ENCODE measurements at places on chromosomes 5 and 9.

DNA sequence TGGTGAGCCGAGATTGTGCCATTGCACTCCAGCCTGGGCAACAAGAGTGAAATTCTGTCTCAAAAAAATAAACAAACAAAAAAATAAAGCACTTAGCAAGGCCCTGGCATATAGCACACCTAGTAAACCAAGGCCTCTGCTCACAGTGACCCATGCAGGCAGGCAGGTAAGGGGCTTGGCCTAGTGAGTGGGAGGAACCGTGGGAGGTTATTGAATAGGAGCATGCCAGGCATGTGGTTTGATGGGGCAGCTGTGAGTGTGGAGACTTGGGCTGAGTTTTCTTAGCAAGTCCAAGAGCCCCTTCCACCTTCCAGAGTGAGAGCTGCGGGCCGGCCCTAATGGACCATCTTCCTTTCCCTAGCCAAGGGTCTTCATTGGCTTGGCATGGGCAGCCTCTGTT, 4.5 kb upstream of the NDST1 start:
- DNase-seq = no peak

- DNase-seq = no peak
These were observed 88.0 kb upstream of the ANKH start for GRCh38 chr5:14959399-14960119.

DNA sequence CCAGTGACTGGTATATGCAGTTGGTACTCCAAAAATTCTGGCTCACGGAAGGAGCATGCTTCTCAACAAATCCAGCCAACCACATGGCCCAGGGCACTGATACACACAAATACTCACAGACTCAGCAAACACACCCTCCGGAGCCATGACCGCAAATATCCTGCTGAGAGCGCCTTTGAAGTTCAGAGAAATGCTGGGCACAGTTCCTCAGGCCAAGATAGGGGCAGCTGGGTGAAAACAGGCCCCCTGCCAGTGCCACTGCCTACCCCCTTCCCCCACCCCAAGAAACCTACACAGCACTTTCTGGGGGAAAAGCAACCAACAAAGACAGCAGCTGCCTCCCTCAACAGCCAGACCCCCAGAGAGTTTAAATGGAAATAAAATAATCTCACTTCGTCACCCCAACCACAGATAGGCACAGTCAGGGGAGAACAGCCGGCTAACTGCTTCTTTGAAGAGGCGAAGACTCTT, 120.0 kb downstream of the C5orf15 start:
- DNase-seq = no peak

DNA sequence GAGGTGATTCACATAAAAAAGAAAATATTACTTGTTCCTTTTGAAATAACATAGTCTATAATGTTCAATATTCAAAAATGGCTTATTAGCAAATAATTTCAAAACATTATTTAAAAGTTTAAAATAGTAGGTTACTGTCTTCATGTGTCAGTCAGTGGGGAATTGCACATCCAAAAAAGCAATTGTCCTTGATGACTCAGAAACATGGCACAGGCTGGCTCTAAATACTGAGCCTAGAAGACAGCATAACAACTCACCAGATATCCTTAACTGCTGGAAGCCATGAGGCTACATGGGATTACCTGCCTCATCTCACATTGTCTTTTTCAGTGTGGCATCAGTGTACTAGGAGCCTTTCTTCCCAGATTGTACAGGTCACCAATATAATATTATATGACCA, 439.5 kb upstream of the RGMB start:
- DNase-seq = no peak

GRCh38 chr9:84804951-84805694, 135.6 kb downstream of the NTRK2 start:
- DNase-seq = no peak

DNA sequence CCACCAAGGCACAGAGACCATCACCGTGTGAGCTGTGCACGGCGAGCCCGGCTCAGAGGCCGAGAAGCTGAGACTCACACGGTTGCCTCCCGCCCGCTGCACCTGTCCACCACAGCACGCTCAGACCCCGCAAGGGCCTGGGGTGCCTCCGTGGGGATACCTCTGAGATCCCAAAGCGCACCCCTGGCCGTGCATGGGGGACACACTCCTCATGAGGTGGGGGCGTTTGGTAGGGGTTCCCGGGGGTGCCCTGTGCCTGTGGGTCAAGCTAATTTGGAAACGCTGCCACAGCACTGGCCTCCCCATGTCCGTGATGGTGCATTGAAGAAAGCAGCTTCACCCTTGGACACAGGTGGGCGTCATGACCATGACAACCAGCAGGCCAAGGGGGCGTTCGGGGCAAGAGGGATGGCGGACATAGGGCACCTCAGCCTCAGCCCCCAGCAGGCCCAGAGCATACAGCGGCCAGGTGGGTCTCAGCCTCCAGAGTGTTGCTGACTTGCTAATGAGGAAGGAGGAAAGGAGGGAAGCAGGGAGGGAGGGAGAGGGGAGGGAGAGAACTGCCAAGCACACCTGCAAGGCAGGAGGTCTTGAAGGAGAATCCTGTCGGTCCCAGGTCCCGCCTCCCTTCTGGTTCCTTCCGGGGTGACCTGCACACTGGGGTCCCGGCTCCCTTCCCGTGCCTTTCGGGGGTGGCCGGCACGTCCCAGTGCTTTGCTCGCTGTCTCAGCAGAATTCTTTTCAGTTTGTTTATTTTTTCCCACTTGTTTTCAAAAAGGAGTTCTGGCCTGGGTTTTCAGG, 34.7 kb downstream of the GLT6D1 start:
- DNase-seq = no peak

DNA sequence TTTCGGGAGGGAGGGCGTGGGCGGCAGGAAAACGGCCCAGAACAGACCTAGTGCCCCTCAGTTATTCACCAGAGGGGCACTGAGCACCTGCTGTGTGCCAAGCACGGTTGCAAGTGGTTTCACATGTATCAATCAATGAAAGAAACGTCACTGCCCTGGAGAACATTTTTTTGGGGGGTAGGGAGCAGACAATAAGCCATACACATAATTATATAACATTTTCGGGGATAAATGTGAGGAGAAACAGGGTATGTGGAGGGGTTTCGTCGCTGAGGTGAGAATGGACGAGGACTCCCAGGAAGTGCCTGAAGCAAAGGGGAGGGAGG, 444 bp upstream of the ZNF354A start:
- no peak for DNase-seq

DNA sequence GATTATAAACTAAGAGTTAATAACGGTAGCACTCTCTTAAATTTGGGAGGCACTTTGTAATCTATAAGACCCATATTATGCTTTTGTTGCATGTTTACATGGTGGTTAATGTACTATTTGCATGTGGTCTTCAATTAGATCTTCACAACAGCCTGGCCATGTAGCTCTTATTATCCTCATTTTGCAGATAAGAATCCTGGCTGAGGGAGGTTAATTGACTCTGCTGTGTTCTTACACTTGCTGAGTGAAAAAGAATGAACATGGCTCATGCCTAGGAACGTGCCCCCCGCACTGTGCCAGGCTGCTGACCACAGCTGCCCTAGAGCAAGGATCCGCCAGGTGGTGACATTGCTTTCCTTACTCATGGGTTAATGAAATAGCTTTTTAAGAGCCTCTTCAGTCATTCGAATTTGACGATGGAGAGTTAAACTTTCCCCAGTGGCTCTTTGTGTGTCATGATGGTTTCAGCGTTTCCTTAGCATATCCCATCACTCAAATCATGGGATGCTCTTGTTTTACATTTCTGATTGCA, 97.9 kb downstream of the CDH6 start:
- DNase-seq = no peak

- no peak for DNase-seq
These were observed 422.6 kb downstream of the EFNA5 start for GRCh38 chr5:107248066-107248695.

- no peak for DNase-seq
These were observed 63.1 kb downstream of the RNF38 start for GRCh38 chr9:36337002-36337401.

DNA sequence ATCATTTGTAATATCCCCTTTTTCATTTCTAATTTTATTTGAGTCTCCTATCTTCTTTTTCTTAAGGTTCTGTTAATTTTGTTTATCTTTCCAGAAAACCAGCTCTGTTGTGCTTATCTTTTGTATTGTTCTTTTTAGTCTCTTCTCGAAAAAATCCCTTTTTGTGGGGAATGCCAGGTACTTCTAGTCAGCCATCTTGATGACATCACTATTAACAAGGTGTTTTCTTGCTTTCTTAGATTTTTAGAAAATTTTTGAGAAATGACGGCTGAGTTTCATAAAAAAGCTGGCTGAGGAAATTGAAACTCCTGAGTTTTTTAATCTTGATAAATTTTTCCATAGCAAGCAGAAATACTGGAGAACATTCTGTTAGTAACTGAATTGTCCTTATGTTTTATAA, 10.7 kb downstream of the RNF180 start:
- no peak for DNase-seq

- DNase-seq = no peak
These were observed 100.3 kb upstream of the RAPGEF1 start for GRCh38 chr9:131840220-131840619.

DNA sequence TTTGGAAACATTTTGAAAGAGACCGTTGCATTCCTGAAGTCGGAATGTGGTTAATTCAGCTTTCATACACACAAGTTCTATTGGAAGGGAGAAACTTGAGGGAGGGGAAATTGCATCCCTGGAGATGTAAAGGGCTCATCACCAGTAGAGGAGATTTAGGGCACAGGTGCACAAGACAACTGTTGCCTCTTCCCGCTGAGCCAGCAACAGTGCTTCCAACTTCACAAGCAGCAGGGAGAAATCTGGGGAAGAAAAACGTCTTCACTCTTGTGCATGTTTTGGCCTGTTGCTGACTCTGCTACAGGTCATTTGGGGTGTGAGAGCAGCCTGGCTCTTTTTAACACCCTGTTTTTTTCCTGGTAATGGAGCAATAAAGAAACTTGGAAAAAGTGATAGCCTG, 277.9 kb downstream of the GAS1 start:
- no peak for DNase-seq

DNA sequence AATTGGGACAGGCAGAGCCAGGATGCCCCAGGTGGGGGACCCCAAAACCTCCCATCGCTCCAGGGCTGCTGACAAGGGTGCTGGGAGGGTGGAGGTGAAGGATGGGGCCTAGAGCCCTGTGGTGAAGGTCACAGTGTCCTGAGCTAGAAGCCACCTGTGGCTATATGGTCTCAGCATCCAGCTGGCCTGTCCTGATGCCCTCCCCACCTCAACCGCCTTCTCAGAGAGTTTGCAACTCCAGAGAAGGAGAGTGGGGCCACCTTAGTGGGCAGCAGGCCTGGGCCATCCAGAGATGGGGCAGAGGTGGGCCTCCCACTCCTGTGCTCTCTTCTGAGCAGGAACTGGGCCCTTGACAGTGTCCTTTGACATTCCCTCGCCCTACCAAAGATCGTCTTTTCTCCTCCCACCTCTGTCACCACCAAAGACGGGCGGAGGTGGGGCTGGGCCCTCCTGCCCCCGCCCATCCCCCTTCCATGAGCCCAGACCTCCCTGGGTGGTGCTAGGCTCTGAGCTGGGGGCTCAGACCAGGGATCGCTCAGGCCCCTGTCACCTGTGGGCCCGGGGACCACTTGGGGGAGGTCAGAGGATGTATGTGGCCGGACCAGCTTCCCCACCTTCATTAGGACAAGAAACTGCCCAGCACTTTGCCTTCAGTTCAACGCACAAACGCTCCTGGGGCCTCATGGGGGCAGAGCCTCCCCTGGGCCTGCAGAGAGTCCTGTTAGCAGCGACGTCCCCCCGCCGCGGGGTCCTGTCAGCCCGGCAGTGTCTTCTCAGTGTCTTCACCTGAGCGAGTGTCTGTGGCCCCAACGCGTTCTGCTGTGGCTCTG, 10.0 kb upstream of the DOLPP1 start:
- DNase-seq = no peak
